Activated T-cell treated with anti-CD3 and anti-CD28 coated beads, Interleukin-2, amount 50 U/mL, for 72 hours (primary cell): ENCODE measurements at places on chromosomes 4 and X.

GRCh38 chr4:117010671-117011070 is 74.7 kb downstream of the TRAM1L1 start:
- H3K27ac ChIP-seq, result no peak overlapping the region
- no peaks in the 10 kb centered on the region for H3K36me3 ChIP-seq
- no peak overlapping the region for H3K4me3 ChIP-seq
- no peak for DNase-seq
- H3K4me1 ChIP-seq, result no peaks in the 10 kb centered on the region

DNA sequence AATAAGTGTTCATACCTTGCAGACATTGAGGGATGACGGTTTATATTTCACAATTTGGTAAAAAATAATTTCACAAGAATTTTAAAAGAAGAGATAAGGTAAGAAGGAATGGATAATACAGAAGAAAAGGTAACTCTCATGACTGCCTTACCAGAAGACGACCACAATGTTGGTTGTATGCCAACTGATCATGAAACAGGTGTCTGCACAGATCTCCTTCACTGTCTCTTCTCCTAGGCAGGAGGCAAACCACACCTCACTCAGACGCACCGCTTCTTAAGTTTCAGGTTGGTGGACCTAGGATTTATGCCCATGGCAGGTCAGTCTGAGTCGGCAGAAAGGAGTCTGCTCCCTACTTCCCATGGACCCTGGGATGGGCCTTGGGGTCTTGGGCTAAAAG is 177.2 kb downstream of the VSIG4 start:
- H3K36me3 ChIP-seq, result no peaks in the 10 kb centered on the region
- peak; percentile 4 for DNase-seq
- peaks cover 64% of the 10 kb centered on the region for H3K4me1 ChIP-seq
- H3K4me3 ChIP-seq, result no peak overlapping the region
- H3K27ac ChIP-seq, result no peak overlapping the region
- peaks cover 24% of the 10 kb centered on the region for H3K27me3 ChIP-seq

DNA sequence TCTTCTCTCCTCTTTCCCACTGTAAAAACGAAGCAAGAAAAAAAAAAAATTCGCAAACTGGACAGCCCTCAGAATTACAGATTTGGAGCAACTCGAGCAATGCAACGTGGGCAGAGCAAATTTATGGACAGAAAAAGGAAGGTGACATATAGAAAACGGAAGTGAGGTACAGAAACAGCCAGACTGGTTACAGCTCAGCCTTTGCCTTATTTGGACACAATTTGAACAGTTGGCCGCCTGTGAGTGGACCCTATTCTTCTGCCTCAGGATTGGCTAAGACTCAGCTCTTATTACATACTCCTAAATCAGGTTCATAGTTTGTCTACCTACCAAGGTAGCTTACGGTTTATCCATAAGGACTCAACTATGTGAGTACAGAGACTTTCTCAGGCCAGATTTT is 98.8 kb downstream of the SOWAHB start:
- no peak overlapping the region for H3K27ac ChIP-seq
- peaks cover 46% of the 10 kb centered on the region for H3K27me3 ChIP-seq
- no peak overlapping the region for H3K4me3 ChIP-seq
- H3K36me3 ChIP-seq, result no peaks in the 10 kb centered on the region
- peaks cover 12% of the 10 kb centered on the region for H3K4me1 ChIP-seq

GRCh38 chr4:48687313-48688051 is 92.6 kb downstream of the FRYL start:
- no peaks in the 10 kb centered on the region for H3K27me3 ChIP-seq
- no peak overlapping the region for H3K27ac ChIP-seq
- H3K4me3 ChIP-seq, result no peak overlapping the region

DNA sequence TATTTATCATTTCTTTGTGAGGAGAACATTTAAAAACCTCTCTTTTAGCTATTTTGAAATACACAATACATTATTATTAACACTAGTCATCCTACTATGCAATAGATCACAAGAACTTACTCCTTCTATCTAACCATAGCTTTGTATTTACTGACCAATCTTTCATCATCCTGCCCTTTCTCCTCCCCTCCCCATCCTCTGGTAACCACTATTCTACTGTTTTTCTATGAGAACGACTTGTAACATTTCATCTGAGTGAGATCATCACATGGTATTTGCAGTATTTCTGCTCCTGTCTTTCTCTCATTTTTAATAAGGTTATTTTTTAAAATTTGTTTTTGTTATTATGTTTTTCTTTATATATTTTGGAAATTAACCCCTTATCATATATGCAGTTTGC is 331.8 kb downstream of the TEX13C start:
- no peak for DNase-seq
- H3K27me3 ChIP-seq, result no peaks in the 10 kb centered on the region
- no peaks in the 10 kb centered on the region for H3K36me3 ChIP-seq

DNA sequence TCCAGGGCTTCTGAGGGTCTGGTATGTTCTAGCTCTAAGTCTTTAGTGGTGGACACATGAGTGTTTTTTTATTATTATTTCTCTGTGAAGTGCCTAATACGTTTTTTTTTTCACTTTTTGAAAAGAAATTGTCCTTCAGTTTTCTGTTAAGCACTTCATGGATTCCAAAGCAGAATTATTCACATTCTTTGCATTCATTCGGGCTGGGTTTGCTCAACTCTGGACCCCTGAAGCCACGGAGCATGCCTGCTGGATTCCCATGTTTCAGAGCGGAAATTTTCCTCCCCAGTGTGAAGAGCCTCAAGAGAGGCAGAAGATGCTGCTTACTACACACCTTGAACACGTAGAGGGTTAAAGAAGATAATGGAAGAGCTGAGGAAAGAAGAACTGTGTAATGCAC is 107.5 kb downstream of the EGF start:
- no peaks in the 10 kb centered on the region for H3K36me3 ChIP-seq
- no peak overlapping the region for H3K4me3 ChIP-seq
- no peaks in the 10 kb centered on the region for H3K27me3 ChIP-seq
- H3K4me1 ChIP-seq, result peaks cover 12% of the 10 kb centered on the region
